ENCODE measurements at places on chromosomes 16 and 17. TPM values are rescaled to one million over a fixed set of nuclear protein-coding genes. Genes with fewer than 3 reads are reported as not detected.
A peak's percentile ranks its signal among the peaks of the same experiment; 100 is the strongest.

- no peaks in the 10 kb centered on the region for H3K36me3 ChIP-seq
- no peaks in the 10 kb centered on the region for H3K4me1 ChIP-seq
- no peak overlapping the region for H3K4me3 ChIP-seq
- no peak overlapping the region for H3K27ac ChIP-seq
- DNase-seq, result no peak
Observed at GRCh38 chr16:31363721-31364120, 8.7 kb downstream of the ITGAX start.

DNA sequence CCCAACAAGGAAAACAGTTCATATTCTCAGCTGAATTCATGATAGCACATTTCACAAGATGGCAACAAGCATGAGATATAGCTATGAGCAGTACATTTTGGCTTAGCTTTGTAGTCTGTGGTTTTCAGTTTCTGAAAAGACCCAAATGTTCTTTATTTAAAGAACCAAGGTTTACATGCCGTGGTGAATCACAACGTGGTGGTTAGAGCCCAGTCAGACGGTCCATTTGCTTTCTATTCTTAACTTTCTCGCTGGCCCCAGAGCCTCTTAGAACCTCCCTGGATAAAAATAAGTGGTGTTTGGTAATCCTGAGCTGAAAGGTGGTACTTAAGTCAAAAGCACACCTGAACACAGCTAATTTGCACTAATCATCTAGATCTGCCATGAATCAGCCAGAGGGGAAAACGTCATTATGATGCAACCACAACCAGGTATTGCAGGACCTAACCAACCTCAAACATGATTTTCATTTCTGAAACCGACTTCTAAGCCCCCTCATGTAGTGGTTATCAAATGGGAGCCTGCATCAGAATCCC lies 18.6 kb upstream of the HAPSTR1 start:
- H3K4me1 ChIP-seq, result no peaks in the 10 kb centered on the region
- no peaks in the 10 kb centered on the region for H3K36me3 ChIP-seq
- no peak overlapping the region for H3K4me3 ChIP-seq
- H3K27ac ChIP-seq, result no peak overlapping the region
- H3K27me3 ChIP-seq, result no peaks in the 10 kb centered on the region

DNA sequence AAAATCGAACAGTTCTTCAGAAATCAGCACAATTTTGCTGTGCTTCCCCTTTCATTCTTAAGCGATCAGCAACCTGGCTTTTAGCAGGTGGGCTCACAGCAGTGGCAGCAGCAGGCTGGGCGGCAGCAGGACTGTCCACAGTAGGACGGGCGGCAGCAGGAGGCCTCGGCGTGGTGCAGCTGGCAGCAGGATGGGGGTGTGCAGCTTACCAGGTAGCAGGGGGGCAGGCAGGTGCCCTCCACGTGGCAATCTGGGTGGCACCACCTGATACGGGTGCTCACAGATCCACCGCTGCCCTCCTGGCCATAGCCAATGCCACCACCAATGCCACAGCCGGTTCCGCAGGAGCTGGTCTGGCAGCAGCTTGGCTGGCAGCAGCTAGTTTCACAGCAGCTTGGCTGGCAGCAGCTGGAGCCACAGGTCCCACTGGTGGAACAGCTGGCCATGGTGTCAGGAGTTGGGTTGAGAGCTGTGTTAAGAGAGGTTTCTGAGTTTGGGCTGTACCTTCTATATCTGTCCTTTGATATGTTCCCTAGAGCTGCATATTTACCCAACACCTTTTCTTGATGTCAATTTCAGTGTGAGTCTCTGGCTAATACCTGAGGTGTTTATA lies at the start of gene KRTAP1-4:
Gene KRTAP1-4, minus strand, starts transcription at position 563 of the 613 bp plus-strand sequence. Its CDS starts 117 bp downstream, at position 446.
- no peaks in the 10 kb centered on the region for H3K27me3 ChIP-seq
- no peak for DNase-seq
- no peaks in the 10 kb centered on the region for H3K36me3 ChIP-seq
- H3K4me1 ChIP-seq, result no peaks in the 10 kb centered on the region
- H3K4me3 ChIP-seq, result no peak within 1 kb of the TSS

DNA sequence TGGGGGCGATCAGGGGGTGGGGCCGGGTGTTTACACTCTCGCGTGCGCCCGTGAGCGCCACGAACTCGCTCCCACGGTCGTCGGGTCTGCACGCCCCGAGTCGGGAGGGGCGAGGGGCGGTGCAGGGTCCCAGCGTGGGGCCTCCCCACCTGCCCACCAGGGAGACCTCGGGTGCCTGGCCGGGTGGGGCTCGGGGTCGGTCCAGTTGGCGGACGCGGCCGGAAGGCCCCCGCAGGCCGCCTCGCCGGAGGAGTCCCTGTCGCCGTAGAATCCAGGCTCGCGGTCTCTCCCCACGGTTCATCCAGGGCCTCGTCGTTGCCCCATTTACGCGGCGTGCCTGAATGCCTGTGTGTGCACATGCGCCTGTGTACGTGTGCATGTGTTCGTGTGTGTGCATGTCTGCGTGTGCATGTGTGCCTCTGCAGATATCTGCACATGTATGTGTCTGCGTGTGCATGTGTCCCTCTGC lies 510 bp upstream of the RAB40B start:
- no peaks in the 10 kb centered on the region for H3K4me1 ChIP-seq
- H3K27ac ChIP-seq, result no peak overlapping the region
- H3K4me3 ChIP-seq, result peak overlapping the region; percentile 74
- H3K27me3 ChIP-seq, result peaks cover 15% of the 10 kb centered on the region
- peaks cover 7% of the 10 kb centered on the region for H3K36me3 ChIP-seq

DNA sequence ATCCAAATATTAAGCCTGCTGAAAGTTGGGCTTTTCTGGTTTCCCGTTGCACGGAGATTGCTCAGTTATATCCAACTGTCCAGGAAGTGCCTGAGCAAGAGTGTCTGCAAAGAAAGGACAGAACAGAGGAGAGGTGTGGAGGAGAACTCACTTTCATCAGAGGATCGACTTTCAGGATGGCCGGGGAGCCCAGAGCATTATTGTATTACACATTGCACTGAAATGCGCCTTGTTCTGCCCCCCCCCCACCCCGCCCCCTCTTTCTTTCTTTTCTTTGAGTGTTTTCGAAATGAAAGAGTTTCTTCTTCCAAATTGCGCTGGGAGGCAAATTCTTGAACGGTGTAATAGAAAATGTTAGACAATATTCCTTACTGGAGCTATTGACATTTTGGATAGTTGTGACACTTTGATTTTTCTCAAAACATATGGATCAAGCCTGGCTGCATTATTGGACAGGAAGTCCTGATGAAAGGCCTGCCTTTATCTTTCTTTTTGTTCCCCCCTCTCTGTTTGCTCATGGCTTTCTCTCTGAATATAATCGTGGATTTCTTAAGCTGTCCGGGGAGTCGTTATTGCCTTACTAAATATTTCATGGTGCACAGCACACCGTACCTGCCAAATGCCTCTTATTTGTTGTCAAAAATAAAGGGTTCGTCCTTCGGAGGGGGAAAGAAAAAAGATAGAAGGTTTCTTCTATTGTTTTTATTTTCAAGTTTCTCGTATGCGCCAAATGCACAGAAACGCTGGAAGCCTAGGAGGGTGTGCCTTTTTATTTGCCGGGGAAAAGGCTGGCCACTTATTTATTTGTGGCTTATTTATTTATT lies 110.8 kb downstream of the IRX3 start:
- H3K27ac ChIP-seq, result no peak overlapping the region
- no peaks in the 10 kb centered on the region for H3K36me3 ChIP-seq
- no peak for DNase-seq
- H3K4me3 ChIP-seq, result no peak overlapping the region
- H3K4me1 ChIP-seq, result no peaks in the 10 kb centered on the region

DNA sequence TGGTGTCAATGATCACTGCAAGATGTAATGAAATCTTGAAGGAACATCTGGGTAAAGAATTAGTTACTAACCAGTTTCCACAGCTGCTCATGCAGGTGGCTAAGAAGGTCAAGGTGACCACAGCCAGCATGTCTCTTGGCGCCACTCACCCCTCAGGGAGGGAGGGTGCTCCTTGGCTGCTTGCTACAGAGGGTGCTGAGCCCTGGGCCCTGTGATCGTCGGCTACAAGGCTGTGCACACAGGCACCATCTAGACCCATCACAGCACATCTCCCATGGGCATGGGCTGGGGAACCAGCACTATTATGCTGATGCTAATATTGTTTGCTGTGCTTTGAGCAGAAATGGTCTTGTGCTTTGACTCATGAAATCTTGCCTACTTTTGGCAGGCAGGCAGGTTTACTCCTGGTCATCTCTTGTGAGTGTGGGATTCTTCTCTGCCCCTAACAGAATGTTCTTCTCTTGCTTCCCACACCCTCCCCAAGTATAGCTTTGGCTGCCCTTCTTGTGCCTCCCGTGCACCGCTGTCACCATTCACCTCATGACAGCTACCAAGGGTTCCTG lies 36.4 kb downstream of the TXNDC11 start:
- DNase-seq, result no peak
- no peaks in the 10 kb centered on the region for H3K4me1 ChIP-seq
- H3K4me3 ChIP-seq, result no peak overlapping the region
- no peaks in the 10 kb centered on the region for H3K27me3 ChIP-seq

DNA sequence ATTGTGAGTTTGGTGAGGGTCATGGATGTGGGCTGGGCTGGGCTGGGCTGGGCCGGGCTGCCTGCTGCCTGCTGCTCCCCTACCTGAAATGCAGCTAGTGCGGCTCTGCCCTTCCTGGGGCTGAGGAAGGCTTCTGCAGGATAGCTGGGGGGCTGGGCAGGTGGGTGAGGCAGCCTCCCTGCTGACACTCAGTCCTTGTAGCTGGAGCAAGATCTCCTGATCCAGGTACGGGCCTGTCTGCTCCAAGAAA lies 4.7 kb downstream of the RPL13 start:
- peak overlapping the region; percentile 96 for H3K4me3 ChIP-seq
- peaks cover 45% of the 10 kb centered on the region for H3K36me3 ChIP-seq
- peak overlapping the region; percentile 27 for H3K27ac ChIP-seq
- no peaks in the 10 kb centered on the region for H3K27me3 ChIP-seq

DNA sequence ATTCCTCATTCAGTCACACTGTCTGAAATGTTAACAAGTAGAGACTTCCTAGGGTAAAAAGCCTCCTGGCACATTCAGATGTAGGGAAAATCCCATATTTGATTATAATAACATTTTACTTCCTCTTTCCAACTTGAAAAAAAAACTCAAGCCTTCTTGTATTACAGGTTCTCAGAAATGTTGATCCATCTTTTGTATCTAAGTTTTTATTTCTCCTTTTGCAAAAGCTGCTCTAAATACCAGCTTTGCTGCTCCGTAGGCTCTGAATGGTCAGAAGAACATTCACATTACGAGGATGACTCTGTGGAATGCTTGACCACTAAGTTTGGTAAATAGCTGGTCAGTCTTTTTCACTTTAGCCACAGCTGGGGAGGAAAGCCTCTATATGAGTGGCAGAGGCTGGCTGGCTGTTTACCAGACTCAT lies 13.2 kb upstream of the HEATR6 start:
- no peaks in the 10 kb centered on the region for H3K27me3 ChIP-seq
- DNase-seq, result no peak
- no peak overlapping the region for H3K27ac ChIP-seq
- no peak overlapping the region for H3K4me3 ChIP-seq
- H3K36me3 ChIP-seq, result peaks cover 7% of the 10 kb centered on the region

The UNC119 gene
- total RNA-seq, result 38.3 TPM

The ZNF747 gene
- 18.4 TPM for total RNA-seq

The FGF11 gene
- 14.1 TPM for total RNA-seq

The KRTAP4-5 gene
- not detected for total RNA-seq

The CDC6 gene
- 141 TPM for total RNA-seq

The NAGS gene
- total RNA-seq, result 3.7 TPM

The LHX1 gene
- total RNA-seq, result 0.22 TPM

The TP53TG3 gene
- total RNA-seq, result not detected

The PRAC2 gene
- total RNA-seq, result not detected

The ZNF213 gene
- 6.2 TPM for total RNA-seq

All from H9 (cell line).